ENCODE measurements at places on chromosomes 7 and 10.

DNA sequence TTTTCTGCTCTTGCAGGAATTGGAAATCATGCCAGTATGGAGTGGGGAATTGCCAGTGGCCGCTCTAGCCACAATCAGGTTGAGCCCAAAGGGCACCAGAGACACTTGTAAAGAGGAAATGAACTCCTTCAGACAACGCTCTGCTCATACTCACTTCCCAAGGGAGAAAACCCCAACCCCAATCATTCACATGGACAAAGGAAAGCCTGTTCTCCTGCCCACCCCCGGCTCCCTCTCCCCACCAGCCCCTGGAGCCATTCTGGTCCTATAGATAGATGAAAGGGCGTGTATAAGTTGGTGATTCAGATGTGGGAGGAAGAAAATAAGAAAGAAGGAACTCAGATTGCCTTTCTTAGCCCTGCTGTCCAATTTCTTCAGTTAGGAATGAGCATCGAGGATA is 57.4 kb downstream of the GFRA1 start:
- DNase-seq: no peak

GRCh38 chr10:47277352-47278151 is 22.4 kb upstream of the GDF10 start:
- DNase-seq: peak; percentile 56

GRCh38 chr10:71086439-71087080 is 125.8 kb upstream of the UNC5B start:
- no peak for DNase-seq

GRCh38 chr10:70540789-70541360 is 61.7 kb downstream of the PRF1 start:
- DNase-seq: no peak

- DNase-seq: no peak
Observed at GRCh38 chr7:41280491-41280890, 422.4 kb downstream of the INHBA start.

- no peak for DNase-seq
Observed at GRCh38 chr10:113356794-113357680, 195.8 kb upstream of the HABP2 start.
